Motor neuron (in vitro differentiated cells): ENCODE measurements at places on chromosomes 1 and 21.

DNA sequence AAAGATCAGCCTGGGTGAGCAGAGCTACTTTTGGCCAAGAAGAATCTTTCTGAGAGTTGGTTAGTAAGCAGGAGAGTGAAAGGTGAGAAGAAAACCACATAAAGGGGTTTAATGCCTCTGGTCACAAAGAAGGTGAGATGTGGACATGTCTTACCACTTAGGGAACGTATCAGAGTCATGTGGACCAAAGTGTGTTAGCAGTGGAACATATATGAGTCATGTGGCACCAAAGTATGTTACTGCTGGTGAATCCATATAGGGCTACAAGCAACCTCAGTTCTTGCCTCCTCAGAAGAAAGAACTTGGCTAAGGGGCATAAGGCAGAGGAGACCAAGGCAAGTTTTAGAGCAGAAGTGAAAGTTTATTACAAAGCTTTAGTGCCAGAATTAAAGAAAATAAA is 411.6 kb upstream of the NEGR1 start:
- ATAC-seq, result no peak

- ATAC-seq, result no peak
Observed at GRCh38 chr1:14571810-14572767, 26.4 kb upstream of the KAZN start.

DNA sequence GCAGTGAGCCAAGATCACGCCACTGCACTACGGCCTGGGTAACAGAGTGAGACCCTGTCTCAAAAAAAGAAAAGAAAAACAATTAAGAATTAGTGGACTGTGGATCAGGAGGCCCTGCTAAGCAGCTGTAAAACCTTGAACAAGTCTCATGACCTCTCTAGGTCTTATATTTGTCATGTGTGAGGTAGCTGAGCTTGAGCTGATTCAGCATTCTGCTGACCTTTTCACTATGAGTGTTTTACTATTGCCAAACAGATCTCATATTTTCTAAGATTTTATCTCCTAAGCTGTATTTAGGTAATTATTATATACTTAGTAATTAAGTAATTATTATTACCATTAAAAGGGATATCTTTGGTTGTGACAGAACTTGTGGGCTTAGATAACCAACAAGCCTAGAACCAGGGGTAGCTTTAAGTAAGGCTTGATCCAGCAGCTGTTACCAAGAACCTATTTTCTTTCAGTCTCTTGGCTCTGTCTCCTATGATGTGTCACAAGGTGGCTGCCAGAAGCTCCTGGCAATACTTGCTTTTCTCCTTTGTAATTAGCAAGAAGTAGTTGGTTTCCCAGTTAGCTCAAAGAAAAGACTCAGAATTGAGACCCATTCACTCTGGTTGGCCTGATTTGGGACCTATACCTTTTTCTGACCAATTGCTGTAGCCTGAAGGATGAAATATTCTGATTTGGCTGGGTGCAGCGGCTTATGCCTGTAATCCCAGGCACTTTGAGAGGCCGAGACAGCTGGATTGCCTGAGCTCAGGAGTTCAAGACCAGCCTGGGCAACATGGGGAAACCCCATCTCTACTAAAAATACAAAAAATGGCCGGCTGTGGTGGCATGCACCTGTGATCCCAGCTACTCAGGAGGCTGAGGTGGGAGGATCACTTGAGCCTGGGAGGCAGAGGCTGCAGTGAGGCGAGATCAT is 8.5 kb upstream of the ZC3H12A start:
- no peak for ATAC-seq

- ATAC-seq, result no peak
Observed at GRCh38 chr1:159974350-159974965, 20.4 kb upstream of the SLAMF9 start.

DNA sequence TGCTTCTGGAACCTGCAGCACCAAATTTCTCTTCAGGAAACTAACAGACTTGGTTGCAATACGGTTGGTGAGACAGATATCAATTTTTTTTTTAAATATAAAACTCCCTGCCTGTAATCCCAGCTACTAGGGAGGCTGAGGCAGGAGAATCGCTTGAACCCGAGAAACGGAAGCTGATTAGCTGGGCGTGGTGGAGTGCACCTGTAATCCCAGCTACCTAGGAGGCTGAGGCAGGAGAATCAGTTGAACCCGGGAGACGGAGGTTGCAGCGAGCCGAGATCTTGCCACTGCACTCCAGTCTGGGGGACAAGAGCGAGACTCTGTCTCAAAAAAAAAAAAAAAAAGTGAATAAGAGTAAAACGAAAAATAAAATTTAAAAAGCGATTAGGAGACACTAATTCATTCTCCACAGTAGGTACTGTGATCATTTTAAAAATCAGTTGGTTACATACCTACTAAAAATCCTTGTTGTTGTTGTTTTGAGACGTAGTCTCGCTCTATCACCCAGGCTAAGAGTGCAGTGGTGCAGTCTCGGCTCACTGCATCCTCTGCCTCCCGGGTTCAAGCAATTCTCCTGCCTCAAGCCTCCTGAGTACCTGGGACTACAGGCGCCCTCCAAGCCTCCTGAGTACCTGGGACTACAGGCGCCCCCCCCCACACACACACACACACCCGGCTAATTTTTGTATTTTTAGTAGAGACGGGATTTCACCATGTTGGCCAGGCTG is 796 bp upstream of the RBM8A start:
- no peak for ATAC-seq
